B cell (primary cell): ENCODE measurements at places on chromosomes 7 and 10. TPM values are rescaled to one million over a fixed set of nuclear protein-coding genes. Genes with fewer than 3 reads are reported as not detected.

Gene EPC1
- polyA plus RNA-seq, result 220 and 308 TPM in 2 replicates

Gene CREB5
- 0.95 and 5.9 TPM in 2 replicates for polyA plus RNA-seq

Gene SYT15B
- polyA plus RNA-seq, result 0.04 TPM in 1 of 2 replicates, not detected in the other

Gene GPR15LG
- polyA plus RNA-seq, result not detected in 2 replicates

Gene STRIP2
- 0.09 and 0.21 TPM in 2 replicates for polyA plus RNA-seq

Gene ZNF680
- polyA plus RNA-seq, result 2.5 and 2.7 TPM in 2 replicates

Gene AKR1C4
- not detected in 2 replicates for polyA plus RNA-seq

GRCh38 chr10:86017841-86018734 lies 348.5 kb downstream of the GRID1 start:
- H3K4me1 ChIP-seq, result peaks cover 7% of the 10 kb centered on the region

- peak; percentile 41 for DNase-seq
- no peak overlapping the region for H3K27ac ChIP-seq
- no peaks in the 10 kb centered on the region for H3K27me3 ChIP-seq
- H3K36me3 ChIP-seq, result no peaks in the 10 kb centered on the region
These were observed 35.3 kb downstream of the RASGEF1A start for GRCh38 chr10:43231523-43232078.

GRCh38 chr10:86545101-86545500 lies 23.5 kb upstream of the WAPL start:
- no peaks in the 10 kb centered on the region for H3K4me1 ChIP-seq
- no peaks in the 10 kb centered on the region for H3K36me3 ChIP-seq
- peaks cover 6% of the 10 kb centered on the region for H3K27me3 ChIP-seq

DNA sequence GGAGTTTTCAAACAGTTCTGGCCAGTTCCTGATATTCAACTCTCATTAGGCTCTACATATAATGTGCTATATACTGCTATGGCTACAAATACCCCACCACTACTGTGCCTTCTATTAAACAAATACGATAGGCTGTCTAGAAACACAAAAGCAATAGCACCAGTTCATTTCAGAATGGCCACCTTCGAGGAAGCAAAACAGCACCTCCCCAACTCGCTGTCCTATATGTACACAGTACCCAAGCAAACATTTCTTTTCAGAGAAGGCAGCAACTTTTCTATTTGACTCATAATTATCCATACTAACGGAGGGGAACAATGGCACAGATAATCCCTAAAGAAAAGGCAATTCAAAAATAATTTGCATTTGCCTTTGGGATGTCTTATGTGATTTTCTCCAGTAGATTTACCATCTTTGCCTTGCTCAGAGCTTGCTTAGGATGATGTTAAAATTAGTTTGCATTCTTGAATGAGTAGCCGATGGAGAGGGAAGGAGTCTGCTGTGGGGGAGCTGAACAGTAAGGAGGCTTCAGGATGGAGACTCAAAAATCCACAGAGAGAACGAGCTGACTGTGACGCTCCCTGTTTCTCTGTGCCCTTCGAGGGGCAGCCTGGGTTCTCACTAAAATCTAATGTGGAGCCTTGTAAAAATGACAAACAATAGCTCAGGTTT lies 218.7 kb downstream of the FANK1 start:
- no peak overlapping the region for H3K27ac ChIP-seq
- no peak for DNase-seq
- H3K4me3 ChIP-seq, result no peak overlapping the region
- H3K4me1 ChIP-seq, result no peaks in the 10 kb centered on the region
- peaks cover 4% of the 10 kb centered on the region for H3K27me3 ChIP-seq

- H3K27ac ChIP-seq, result no peak overlapping the region
- H3K36me3 ChIP-seq, result peaks cover 42% of the 10 kb centered on the region
- no peak for DNase-seq
- H3K27me3 ChIP-seq, result no peaks in the 10 kb centered on the region
- no peak overlapping the region for H3K4me3 ChIP-seq
These were observed 9.7 kb downstream of the GET4 start for GRCh38 chr7:885893-886625.

- peaks cover 24% of the 10 kb centered on the region for H3K36me3 ChIP-seq
- H3K27me3 ChIP-seq, result no peaks in the 10 kb centered on the region
- H3K4me3 ChIP-seq, result no peak overlapping the region
- H3K27ac ChIP-seq, result no peak overlapping the region
These were observed 320.7 kb downstream of the CAMK1D start for GRCh38 chr10:12670004-12670403.

DNA sequence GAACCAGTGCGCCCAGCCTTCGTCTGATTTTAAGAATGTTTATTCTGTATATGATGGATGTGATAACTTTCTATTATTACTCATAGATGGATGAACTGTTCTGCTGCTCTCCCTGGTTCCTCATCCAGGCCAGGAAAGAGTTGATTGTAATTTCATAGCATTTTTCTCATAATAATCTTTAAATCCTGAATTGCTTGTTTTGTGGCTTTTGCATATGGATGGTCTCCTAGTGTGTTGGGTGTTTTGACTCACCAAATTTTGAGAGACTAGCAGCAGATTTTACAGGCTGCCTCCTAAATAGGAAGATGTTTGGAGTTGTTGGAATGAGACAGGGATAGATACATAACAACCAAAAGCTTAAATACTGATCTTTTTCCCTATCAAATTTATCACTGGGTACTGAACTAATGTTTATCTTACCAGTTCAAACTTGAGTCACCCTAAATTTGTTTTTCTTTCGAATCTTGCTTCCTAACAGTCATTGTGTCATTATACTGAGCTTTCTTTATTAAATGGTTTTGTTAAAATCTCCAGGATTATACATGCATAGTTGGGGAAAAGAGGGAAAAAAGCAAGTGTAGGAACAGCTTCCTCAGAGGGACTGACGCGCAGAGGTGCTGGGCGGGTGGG lies 106.0 kb upstream of the GATA3 start:
- DNase-seq, result no peak
- H3K27me3 ChIP-seq, result no peaks in the 10 kb centered on the region
- no peaks in the 10 kb centered on the region for H3K36me3 ChIP-seq
- H3K4me3 ChIP-seq, result no peak overlapping the region

DNA sequence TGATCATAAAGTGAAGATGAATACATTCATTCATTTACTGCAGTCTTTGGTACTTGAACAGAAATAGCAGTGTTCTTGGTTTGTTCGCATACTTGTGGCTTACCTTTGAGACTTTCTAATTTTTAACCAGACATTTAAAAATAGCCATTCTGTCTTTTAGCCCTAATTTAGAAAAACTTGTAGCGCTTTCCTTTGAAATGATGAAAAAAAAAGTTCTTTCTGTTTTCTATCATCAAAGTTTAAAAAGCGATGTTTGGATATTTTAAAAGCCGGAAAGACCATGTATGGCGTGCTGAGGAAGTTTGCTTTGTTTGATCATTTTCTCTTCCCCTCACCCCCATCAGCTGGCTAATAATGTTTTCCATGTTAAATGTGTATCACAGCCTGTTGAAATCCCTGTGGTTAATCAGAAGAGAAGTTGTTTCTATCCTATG lies 116.3 kb downstream of the CUX1 start:
- no peaks in the 10 kb centered on the region for H3K36me3 ChIP-seq
- DNase-seq, result peak; percentile 59
- H3K27me3 ChIP-seq, result no peaks in the 10 kb centered on the region
- H3K27ac ChIP-seq, result no peak overlapping the region
- peak overlapping the region; percentile 15 for H3K4me3 ChIP-seq
- H3K4me1 ChIP-seq, result peaks cover 24% of the 10 kb centered on the region

DNA sequence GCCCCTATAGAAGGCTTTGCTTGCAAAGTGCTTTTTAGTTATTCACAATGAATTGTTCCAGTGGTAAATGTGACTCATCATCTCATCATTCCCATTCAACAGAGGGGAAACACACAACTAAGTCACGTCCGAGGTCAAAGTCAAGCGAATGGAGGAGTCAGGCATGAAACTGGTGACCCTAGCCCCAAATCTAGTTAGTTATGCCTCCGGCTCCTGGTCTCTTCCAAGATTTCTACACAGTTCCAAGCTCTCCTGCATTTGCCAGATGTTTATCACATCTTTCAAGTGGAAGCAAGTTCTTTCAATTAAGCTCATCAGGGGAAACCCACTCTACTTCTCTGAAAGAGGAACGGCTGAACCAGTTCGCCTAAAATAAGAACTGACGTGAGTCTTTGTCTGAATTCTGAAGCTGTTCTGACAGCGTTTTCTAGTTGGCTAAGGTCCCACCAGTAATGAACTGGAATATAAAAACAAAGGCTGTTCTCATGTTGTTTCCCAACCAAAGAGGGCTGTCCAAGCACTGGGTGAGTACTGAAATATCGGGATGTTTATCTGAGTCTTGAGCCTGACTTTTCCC lies 140.9 kb upstream of the NRBF2 start:
- no peaks in the 10 kb centered on the region for H3K4me1 ChIP-seq
- H3K4me3 ChIP-seq, result no peak overlapping the region
- H3K36me3 ChIP-seq, result no peaks in the 10 kb centered on the region
- DNase-seq, result peak; percentile 3

GRCh38 chr7:92833766-92834506 lies 2.4 kb downstream of the CDK6 start:
- no peaks in the 10 kb centered on the region for H3K27me3 ChIP-seq
- peak; percentile 82 for DNase-seq
- H3K4me3 ChIP-seq, result peak overlapping the region; percentile 88
- H3K36me3 ChIP-seq, result no peaks in the 10 kb centered on the region
- H3K4me1 ChIP-seq, result peaks cover 27% of the 10 kb centered on the region
- peak overlapping the region; percentile 65 for H3K27ac ChIP-seq

GRCh38 chr10:44178281-44178680 lies 206.6 kb downstream of the CXCL12 start:
- no peak overlapping the region for H3K27ac ChIP-seq
- H3K4me3 ChIP-seq, result no peak overlapping the region
- H3K36me3 ChIP-seq, result no peaks in the 10 kb centered on the region
- H3K27me3 ChIP-seq, result no peaks in the 10 kb centered on the region
- H3K4me1 ChIP-seq, result no peaks in the 10 kb centered on the region

DNA sequence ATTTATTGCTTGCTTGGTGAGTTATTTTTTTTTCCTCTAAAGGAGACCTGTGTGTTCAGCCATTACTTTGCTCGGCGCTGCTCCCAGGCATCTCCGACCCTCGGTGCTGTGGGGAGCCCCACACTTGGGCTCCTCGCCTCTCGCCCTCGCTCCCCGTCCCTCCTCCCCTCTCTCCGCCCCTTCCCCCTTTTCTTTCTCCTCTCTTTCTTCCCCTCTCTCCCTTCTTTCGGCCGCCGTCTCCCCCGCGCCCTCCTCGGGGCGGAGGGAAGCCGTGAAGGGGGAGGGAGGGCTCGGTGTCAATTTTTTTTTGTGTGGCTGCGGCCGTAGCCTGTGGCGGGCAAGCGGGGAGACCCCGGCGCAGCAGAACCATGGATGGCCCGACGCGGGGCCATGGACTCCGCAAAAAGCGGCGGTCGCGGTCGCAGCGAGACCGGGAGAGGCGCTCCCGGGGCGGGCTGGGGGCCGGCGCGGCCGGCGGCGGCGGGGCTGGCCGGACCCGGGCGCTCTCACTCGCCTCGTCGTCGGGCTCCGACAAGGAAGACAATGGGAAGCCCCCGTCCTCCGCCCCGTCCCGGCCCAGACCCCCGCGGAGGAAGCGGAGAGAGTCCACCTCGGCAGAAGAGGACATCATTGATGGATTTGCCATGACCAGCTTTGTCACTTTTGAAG lies 1.1 kb downstream of the AUTS2 start:
- peaks cover 38% of the 10 kb centered on the region for H3K4me1 ChIP-seq
- H3K36me3 ChIP-seq, result no peaks in the 10 kb centered on the region
- no peaks in the 10 kb centered on the region for H3K27me3 ChIP-seq
- no peak overlapping the region for H3K27ac ChIP-seq

- H3K4me1 ChIP-seq, result no peaks in the 10 kb centered on the region
- H3K36me3 ChIP-seq, result no peaks in the 10 kb centered on the region
- no peak overlapping the region for H3K27ac ChIP-seq
- no peak for DNase-seq
- no peaks in the 10 kb centered on the region for H3K27me3 ChIP-seq
These were observed 178.3 kb downstream of the DYNC1I1 start for GRCh38 chr7:95950698-95951097.

GRCh38 chr10:118167056-118167700 lies 120.4 kb upstream of the RAB11FIP2 start:
- H3K4me1 ChIP-seq, result no peaks in the 10 kb centered on the region
- no peak overlapping the region for H3K27ac ChIP-seq
- H3K27me3 ChIP-seq, result no peaks in the 10 kb centered on the region
- H3K4me3 ChIP-seq, result no peak overlapping the region
- DNase-seq, result no peak
- H3K36me3 ChIP-seq, result no peaks in the 10 kb centered on the region

- no peak overlapping the region for H3K4me3 ChIP-seq
- H3K36me3 ChIP-seq, result peaks cover 81% of the 10 kb centered on the region
- no peaks in the 10 kb centered on the region for H3K4me1 ChIP-seq
- DNase-seq, result no peak
- H3K27ac ChIP-seq, result no peak overlapping the region
These were observed 102.2 kb downstream of the GSAP start for GRCh38 chr7:77313876-77314480.

DNA sequence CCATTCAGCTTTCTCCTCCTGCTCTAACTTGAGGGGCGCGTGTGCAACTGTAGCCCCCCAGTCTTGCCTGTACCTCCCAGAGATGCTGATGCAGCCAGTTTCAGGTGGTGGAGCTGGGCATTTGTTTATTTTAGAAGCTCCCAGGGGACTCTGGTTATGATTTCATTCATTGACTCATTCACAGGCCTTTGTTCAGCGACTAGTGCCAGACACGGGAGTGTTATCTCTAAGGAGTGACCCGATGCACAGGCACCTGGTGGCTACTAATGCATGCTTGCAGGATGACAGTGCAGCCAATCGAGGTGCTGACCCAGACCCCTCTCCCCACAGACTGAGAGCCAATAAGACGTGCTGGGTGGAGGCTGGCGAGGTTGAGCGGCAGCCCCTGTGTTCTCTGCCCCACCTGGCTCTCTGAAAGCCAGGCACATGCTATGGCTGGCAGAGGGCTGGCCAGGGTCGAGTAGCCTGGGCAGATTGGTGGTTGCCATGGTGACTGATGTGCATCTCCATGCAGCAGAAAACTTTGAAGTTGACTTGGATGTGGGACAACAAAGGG lies 19.7 kb upstream of the SLC18A2 start:
- no peak overlapping the region for H3K27ac ChIP-seq
- H3K4me1 ChIP-seq, result peaks cover 13% of the 10 kb centered on the region
- DNase-seq, result no peak
- no peaks in the 10 kb centered on the region for H3K36me3 ChIP-seq

DNA sequence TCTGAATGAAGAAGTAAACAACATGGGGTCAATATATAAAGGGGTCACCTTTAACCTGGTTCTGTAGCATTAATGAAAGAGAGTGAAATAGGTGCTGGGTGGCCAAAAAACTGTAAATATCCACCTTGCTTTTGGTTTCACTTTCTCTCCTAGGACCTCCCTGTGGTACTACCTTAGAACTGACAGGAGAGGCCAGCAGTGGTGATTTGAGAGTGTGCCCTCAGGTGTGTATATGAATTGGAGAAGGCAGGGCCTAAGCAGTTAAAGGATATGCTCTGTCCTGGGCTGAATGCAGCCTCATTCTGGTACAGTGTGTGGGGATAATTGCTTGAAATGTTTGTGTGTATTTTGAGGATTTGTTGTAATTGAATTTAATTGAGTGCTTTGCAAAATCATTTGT lies 62.0 kb downstream of the BBS9 start:
- H3K27ac ChIP-seq, result no peak overlapping the region
- H3K27me3 ChIP-seq, result no peaks in the 10 kb centered on the region
- peaks cover 21% of the 10 kb centered on the region for H3K4me1 ChIP-seq
- peak; percentile 25 for DNase-seq
- H3K36me3 ChIP-seq, result no peaks in the 10 kb centered on the region
